ENCODE measurements at places on chromosomes 16 and 17.

DNA sequence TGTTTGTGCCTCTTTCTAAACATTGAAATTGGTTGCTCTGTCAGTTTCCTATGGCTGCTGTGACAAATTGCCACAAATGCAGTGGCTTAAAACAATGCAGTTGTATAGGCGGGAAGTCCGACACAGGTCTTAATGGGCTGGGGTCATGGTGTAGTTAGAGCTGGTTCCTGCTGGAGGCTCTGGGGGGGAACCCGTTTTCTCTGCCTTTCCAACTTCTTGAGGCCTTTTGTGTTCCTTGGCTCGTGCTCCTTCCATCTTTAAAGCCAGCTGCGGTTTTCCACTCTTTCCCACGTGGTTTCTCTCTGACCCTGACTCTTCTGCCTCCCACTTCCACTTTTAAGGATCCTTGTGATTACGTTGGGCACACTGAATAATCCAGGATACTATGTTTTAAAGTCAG, 12.5 kb downstream of the EPN2 start:
- no peak for DNase-seq

DNA sequence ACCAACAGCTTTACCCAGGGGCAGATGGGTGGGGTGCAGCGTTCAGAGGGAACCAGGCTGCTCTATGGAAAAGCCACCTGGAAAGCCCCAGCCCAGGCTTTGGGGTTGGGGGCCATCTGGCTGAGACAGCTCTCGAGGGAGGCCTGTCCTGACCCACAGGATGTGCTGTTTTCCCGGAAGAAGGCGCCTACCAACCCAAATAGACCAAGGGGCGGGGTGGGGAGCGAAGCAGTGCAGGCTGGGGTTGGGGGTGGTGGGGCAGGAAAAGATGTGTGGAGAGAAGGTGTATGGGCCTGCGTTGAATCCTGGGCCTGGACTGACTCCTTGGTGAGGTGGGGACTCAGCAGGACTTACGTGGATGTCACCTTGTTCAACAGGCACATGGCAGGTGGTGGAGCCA, 87.9 kb downstream of the N4BP1 start:
- DNase-seq, result no peak

DNA sequence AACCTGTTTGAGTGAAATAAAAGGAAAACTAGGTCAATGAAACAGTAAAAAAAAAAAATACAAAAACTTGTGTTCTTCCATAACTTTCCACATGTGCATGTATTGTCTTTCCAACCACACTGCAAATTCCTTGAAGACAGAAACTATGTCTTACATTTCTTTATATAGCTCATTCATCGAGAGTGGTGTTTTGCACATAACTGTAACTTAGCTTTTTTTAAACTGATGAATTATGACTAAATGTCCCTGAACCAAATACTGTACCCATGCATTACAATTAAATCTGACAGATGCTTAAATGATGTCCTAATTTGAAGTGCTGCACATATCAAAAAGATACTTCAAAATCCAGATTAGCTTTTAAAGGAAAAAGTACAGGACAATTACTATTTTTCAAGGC, 50.1 kb downstream of the BRIP1 start:
- DNase-seq, result no peak

DNA sequence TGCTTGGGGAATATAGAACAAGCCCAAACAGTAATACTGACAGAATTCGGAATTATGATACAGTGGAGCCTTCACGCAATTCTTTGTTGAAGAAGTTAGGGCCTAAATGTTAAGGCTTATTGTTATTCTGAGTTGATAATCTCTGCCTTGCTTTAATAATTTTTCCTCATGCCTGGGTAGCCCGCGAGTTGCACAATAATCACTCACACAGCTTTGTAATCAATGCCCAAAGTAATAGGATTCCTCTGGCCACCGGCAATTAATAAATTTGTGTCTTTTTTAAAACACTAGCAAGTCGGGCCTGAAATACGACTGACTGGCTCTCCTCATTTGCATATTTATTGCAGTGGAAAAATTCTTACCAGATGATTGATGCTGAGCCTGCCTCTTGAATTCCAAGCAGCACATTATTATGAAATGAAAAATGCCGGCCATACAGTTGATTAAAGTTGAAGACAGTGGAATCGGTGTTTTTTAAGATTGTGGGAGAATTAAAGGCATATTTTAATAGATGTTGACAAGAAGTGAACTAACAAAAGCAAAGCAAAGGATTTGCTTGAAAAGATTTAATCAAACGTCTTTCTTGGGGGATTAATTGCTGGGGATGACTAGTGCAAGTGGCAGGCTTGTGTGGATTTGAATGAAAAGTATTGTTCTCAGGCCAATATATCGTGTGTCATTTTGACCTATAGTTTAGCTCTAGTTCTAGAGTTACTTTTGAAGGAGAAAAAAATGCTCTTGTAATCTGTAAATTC, 30.2 kb downstream of the AATF start:
- no peak for DNase-seq

DNA sequence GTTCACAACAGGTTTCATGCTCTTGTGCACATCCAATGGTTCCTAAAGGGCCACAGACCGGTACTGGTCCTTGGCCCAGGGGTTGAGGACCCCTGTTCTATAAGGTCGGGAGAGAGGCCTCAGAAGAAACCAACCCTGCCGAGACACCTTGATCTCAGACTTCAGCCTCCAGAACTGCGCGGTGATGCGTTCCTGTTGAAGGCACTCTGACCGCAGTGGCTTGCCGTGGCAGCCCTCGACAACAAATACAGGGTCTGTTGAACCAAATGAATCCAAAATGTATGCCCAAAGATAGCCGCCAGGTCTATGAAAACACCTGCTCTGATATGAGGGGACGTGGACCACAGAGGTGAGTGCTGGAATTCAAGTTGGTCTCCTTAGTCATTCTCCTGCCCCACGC, 389.8 kb downstream of the SEC14L1 start:
- DNase-seq, result no peak

DNA sequence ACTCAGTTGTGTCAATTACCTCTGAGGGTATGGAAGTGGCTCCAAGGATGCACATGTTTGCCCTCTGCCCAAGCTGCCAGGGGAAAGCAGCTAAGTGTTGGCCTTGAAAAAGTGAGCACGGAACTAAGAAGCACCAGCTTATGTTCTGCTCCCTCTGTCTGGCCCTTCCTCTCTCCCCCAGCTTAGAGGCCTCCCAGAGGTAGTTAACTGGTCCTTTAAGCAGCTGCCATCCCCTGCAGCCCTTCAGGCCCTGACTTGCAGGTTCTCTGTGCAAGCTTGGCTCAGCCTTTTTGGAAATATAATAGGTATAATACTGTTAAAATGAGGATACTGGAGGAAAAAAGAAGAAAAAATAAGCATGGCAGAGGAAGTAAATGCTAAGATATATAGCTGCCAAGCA, 7.0 kb upstream of the UBE2Z start:
- DNase-seq, result no peak
